Pulmonary artery endothelial cell (primary cell): ENCODE measurements at places on chromosomes 6 and 20. TPM values are rescaled to one million over a fixed set of nuclear protein-coding genes. Genes with fewer than 3 reads are reported as not detected.
A peak's percentile ranks its signal among the peaks of the same experiment; 100 is the strongest.

ESR1 gene
- total RNA-seq = 0.04 and 0.13 TPM in 2 replicates

GRCh38 chr6:35454391-35455110 is 2.4 kb downstream of the FANCE start:
- DNase-seq = no peak

DNA sequence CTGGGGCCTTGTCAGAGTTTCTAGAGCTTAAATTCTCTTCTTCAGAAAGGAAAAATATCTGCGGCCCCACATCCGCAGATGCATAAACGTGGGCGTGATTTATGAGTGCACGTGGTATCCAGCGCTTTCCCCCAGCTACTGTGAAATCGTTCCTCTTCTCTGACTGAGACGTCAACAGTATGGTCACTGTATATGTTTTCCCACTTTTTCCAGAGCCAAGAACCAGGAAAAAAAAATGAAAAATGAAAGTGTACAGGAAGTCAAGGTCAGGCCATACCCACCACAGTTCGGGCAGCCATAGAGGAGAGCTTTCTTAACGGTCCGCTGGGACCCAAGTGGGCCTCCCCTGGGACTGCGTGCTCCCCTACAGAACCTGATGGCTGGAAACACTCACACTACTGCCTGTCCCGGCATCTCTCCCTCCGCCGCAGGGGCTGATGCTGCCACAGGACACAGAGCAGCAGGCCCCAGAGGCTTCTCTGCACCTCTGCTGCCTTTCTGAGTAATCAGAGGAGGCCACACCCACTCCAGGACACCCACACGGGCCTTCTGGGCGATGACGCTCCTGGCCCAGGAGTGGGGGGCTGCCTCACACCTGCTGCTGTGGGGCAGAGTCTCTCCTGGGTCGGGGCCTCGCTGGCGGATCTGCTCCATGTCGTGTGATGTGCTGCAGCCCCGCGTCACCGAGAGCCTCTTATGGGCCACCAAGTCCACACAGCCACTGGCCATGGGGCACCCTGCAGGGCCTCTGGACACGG is 16.4 kb upstream of the STX16 start:
- no peak for DNase-seq

LST1 gene
- total RNA-seq = 0.14 and 0.73 TPM in 2 replicates

DNA sequence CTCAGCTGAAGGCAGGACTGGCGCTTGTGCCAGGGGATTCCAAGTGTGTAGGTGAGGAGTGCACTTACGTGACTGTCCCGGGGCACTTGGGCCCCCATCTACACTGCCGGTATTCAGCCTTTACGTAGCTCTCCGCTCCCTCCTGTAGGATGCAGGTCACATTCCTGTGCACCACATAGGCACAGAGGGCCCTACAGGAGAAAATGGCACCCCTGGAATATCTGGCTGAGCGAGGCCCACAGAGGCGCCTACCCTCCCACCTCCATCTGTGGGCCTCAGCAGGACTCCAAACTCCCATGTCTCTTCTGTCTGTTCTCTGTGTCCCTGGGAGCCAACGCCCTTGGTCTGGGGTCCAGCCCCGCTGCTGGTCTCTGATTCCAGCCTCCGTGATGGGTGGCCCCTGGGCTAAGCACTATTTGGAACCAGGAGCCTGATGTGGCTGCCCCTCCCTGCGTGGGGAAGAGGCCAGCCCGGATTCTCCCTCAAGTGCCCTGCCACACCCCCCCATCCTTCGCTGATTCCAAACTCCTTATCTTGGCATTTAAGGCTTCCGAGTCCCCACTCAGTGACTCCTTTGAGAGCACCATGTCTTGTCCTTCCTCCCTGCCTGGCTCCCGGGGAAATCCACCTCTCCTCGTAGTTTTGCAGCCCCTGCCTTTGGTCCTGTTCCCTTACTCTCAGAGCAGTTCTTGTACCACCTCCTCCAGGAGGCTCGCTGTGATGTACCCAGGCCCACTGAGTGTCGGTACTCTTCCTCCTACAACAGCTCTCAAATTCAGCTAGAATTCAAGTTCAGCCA is 1.5 kb downstream of the EMILIN3 start:
- no peak for DNase-seq

- no peak for DNase-seq
Measured at GRCh38 chr6:100768816-100769351, 112.2 kb downstream of the ASCC3 start.

GRCh38 chr6:154733183-154733625 is at the start of gene SCAF8:
SCAF8 (plus strand) TSS chr6:154733416; CDS start chr6:154733901, 485 bp downstream.
- peak; percentile 22 for DNase-seq

DNA sequence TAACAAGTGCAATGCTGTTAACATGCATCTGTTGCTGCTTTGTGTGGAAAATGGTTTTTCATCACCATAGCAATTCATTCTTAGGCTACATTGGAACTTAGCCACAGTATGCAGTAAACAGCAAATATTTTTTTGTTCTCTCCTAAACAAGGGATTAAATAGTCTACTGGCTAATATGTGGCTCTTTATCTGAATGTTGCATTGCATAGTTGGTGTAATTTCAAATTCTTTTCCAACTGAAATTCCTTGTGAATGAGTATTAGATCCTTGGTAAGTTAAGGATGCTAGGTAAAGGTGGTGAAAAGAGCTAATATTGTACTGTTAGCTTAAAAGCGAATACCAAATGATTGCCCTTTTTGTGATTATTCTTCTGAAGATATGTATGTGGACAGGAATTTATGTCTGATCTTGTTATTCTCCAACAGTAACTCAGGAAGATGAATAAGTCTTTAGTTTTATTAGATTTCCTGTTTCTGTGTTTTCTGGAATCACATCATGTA is 958 bp downstream of the MLIP start:
- peak; percentile 57 for DNase-seq

GRCh38 chr6:40232698-40233097 is 298.4 kb upstream of the MOCS1 start:
- no peak for DNase-seq

DNA sequence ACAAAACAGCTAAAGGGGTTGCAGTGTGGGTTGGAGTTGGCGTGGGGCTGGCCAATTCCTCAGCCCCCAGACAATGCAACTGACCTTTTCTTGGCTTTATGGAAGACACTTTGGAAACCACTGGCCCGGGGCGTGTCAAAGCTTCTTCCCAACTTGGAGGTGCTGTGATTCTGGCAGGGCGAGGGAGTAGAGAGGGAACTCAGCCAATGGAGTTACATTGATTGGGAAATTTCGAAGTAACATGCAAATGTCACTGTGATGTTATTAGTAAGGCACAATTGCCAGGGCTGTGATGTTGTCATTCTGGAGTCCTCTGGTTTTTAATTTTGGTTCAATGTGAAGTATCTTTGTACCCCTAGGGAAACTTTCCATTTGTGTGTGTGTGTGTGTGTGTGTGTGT is 41.5 kb upstream of the EPB41L1 start:
- DNase-seq = no peak

GRCh38 chr6:22248513-22249308 is 48.1 kb downstream of the PRL start:
- peak; percentile 10 for DNase-seq

GRCh38 chr6:91718198-91718597 is 1131.3 kb upstream of the MAP3K7 start:
- no peak for DNase-seq

GRCh38 chr6:5556011-5556410 is 294.7 kb downstream of the FARS2 start:
- no peak for DNase-seq

- no peak for DNase-seq
Measured at GRCh38 chr6:75643173-75643572, 41.5 kb downstream of the SENP6 start.

- no peak for DNase-seq
Measured at GRCh38 chr20:48826883-48827771, 672 bp downstream of the PREX1 start.

DNA sequence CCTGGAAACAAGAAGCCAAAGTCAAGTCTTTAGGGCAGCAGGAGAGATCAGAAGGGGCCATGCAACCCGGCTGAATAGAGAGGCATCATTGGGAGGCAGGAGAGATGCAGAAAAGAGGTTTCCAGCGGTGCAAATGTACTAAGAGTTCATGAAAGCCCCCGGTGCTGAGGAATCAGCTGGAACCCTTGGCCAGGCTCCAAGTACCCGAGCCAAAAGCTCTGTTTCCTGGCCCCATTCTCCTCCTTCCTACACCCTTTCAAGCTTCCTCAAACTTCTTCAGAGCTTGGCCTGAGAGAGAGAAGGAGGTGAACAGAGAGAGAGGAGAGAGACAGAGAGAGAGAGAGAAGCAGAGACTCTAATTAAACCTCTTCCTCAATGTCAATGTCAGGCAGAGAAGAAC is 433.5 kb downstream of the PRKN start:
- DNase-seq = no peak

CFB gene
- total RNA-seq = 3.4 and 4.0 TPM in 2 replicates

DNA sequence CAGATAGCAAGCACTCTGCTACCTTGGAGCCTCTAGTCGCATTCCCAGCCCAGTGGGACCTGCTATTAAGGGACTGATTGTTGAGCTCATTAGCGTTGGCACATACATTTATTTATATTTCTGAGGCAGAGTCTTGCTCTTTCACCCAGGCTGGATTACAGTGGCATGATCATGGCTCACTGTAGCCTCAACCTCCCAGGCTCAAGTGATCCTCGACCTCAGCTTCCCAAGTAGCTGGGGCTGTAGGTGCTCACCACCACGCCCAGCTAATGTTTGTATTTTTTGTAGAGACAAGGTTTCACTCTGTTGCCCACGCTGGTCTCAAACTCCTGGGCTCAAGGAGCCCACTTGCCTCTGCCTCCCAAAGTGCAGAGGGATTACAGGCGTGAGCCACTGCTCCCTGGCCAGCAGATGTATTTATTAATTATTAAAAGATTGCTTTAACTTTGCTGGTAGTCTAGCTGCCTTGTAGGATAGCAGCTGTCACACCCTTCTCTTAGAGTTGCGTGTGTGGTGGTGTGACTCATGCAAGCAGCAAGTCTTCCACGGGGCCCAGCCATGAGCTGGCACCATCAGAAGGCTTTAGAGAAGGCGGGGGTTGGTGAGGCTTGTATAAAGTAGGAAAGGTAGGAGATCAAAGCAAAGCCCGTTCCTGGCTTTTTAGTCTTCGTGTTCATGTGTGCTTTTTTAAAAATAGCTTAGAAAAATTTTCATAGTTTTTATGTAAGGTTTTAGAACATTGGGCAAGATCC is 16.5 kb downstream of the ACTR5 start:
- peak; percentile 49 for DNase-seq
